ENCODE measurements at places on chromosomes 13 and 19. TPM values are rescaled to one million over a fixed set of nuclear protein-coding genes. Genes with fewer than 3 reads are reported as not detected.

- peaks cover 31% of the 10 kb centered on the region for H3K36me3 ChIP-seq
- H3K27ac ChIP-seq = no peak overlapping the region
- peaks cover 15% of the 10 kb centered on the region for H3K4me1 ChIP-seq
- H3K27me3 ChIP-seq = peaks cover 5% of the 10 kb centered on the region
Observed at GRCh38 chr19:57563547-57563946, 3.9 kb upstream of the ZNF550 start.

- no peaks in the 10 kb centered on the region for H3K4me1 ChIP-seq
- H3K36me3 ChIP-seq = no peaks in the 10 kb centered on the region
- DNase-seq = no peak
- no peak overlapping the region for H3K27ac ChIP-seq
Observed at GRCh38 chr13:75417012-75417384, 65.0 kb downstream of the TBC1D4 start.

GRCh38 chr13:109468123-109468522 lies 318.3 kb downstream of the IRS2 start:
- DNase-seq = no peak
- no peak overlapping the region for H3K27ac ChIP-seq
- H3K4me3 ChIP-seq = no peak overlapping the region
- no peaks in the 10 kb centered on the region for H3K36me3 ChIP-seq

Gene CACNG6
- total RNA-seq = not detected

DNA sequence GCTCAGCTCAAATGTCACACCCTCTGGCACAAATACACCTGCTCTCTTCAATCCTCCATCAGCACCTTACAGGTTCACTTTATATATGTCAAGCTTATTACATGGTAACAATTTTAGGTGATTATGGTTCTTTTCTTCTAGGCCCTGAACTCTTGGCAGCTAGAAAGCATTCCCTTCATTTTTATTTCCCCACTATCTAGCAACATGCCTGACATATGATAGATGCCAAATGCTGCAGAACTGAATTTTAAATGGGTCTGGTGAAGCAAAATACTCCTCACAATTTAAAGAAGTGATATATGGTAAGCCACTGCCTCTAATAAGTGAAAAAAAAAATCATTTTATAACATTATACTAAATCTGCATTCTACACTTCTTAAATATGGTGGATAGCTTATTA lies 95.2 kb downstream of the USP12 start:
- H3K27me3 ChIP-seq = no peaks in the 10 kb centered on the region
- peaks cover 55% of the 10 kb centered on the region for H3K36me3 ChIP-seq
- H3K27ac ChIP-seq = no peak overlapping the region
- DNase-seq = no peak

DNA sequence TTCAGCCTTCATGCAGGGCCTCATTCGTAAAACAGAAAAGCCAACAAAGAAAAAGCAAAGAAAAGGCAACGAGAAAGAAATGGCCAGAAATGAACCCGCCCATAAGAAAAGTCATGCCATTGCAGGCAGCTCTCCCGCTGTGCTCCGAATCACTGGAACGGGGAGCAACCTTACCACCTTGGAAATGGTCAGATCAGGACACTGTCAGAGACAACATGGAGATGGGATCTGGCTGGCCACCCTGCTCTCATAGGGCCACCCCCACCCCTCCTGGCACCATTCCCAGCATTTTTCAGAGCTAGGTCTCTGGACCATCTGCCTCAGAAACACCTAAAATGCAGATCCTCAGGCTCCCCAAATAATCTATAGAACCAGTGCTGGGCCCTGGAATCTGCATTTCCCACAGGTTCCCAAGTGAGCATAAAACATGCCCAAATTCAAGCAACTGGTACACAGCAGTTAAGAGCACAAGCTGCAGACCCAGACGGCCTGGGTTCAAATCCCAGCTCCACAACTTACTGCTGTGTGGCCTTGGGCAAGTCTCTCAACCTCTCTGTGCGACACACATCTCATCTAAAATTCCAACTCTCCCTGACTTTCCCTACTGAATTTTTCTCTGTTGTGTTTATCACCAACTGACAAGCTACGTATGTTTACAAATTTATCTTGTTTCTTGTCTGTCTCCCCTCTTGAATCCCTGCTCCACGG lies 151.6 kb downstream of the IER2 start:
- H3K27me3 ChIP-seq = peaks cover 46% of the 10 kb centered on the region
- no peaks in the 10 kb centered on the region for H3K4me1 ChIP-seq
- no peak for DNase-seq
- H3K27ac ChIP-seq = no peak overlapping the region
- H3K4me3 ChIP-seq = no peak overlapping the region
- no peaks in the 10 kb centered on the region for H3K36me3 ChIP-seq

GRCh38 chr13:82654861-82655855 lies 1227.1 kb downstream of the SLITRK1 start:
- H3K27me3 ChIP-seq = no peaks in the 10 kb centered on the region
- no peaks in the 10 kb centered on the region for H3K4me1 ChIP-seq
- H3K36me3 ChIP-seq = no peaks in the 10 kb centered on the region
- no peak for DNase-seq

GRCh38 chr13:39509616-39510315 lies 93.2 kb downstream of the LHFPL6 start:
- no peak overlapping the region for H3K4me3 ChIP-seq
- H3K27ac ChIP-seq = no peak overlapping the region
- H3K36me3 ChIP-seq = no peaks in the 10 kb centered on the region
- no peak for DNase-seq
- H3K4me1 ChIP-seq = no peaks in the 10 kb centered on the region
- peaks cover 14% of the 10 kb centered on the region for H3K27me3 ChIP-seq

DNA sequence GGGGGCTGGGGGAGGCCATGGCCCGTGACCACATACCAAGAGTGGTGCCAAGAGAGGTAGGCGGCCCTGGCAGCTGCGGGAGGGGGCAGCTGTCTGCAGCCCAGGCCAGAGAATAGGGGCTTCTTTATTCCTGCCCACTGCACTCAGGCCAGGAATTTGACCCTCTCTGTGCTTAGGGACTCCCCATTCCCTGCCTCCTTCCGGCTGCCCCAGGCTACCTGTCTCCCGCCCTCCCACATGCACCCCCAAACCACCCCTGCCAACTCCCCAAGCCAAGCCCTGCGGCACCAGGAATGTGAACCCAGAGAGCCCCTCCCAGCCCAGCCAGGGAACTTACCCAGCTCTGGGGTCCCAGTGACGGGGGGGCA lies 687 bp downstream of the PLEKHA4 start:
- no peak overlapping the region for H3K27ac ChIP-seq
- H3K36me3 ChIP-seq = peaks cover 5% of the 10 kb centered on the region
- H3K4me3 ChIP-seq = no peak overlapping the region
- DNase-seq = no peak
- peaks cover 13% of the 10 kb centered on the region for H3K4me1 ChIP-seq
- H3K27me3 ChIP-seq = no peaks in the 10 kb centered on the region

Gene PPP2R1A
- total RNA-seq = 222 TPM

Gene ADGRE3
- not detected for total RNA-seq

- no peak for DNase-seq
- H3K27ac ChIP-seq = no peak overlapping the region
- H3K4me3 ChIP-seq = no peak overlapping the region
- no peaks in the 10 kb centered on the region for H3K4me1 ChIP-seq
Observed at GRCh38 chr13:80131204-80131603, 209.7 kb downstream of the SPRY2 start.

Gene SIGLECL1
- total RNA-seq = not detected

Gene PEPD
- total RNA-seq = 39.4 TPM

Gene TEKTIP1
- total RNA-seq = 1.2 TPM

DNA sequence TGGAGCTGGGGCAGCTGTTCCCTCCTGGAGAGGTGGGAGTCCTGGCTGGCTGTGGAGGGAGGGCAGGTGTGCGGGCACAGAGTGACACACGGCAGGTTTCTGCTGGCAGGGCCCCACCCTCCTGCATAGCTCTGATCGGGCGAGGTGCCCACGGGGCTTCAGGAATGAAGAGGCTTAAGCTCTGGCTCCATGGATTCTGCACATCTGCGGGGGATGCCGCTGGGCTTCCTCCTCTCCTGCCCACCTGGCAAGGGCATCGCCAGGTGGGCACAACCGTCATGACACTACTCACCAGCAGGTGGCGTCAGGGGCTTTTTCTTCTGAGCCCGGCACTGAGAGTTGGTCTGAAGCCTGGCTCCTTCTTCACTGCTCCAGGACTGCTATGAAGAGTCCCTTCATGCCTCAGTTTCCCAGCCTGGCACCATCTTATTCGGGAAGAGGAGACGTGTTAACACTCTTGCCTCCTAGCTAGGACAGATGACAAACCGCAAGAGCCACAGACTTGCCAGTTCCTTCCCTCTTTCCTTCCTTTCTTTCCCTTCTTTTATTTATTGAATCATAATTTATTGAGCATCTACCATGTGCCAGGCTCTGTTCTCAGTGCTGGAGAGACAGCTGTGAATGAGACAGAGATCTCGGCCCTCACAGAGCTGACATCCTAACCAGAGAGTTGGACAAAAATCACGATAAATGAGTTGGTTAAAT lies 15.2 kb upstream of the PAK4 start:
- H3K27me3 ChIP-seq = peaks cover 10% of the 10 kb centered on the region
- no peak overlapping the region for H3K4me3 ChIP-seq
- H3K27ac ChIP-seq = no peak overlapping the region
- peak; percentile 69 for DNase-seq
- no peaks in the 10 kb centered on the region for H3K36me3 ChIP-seq

DNA sequence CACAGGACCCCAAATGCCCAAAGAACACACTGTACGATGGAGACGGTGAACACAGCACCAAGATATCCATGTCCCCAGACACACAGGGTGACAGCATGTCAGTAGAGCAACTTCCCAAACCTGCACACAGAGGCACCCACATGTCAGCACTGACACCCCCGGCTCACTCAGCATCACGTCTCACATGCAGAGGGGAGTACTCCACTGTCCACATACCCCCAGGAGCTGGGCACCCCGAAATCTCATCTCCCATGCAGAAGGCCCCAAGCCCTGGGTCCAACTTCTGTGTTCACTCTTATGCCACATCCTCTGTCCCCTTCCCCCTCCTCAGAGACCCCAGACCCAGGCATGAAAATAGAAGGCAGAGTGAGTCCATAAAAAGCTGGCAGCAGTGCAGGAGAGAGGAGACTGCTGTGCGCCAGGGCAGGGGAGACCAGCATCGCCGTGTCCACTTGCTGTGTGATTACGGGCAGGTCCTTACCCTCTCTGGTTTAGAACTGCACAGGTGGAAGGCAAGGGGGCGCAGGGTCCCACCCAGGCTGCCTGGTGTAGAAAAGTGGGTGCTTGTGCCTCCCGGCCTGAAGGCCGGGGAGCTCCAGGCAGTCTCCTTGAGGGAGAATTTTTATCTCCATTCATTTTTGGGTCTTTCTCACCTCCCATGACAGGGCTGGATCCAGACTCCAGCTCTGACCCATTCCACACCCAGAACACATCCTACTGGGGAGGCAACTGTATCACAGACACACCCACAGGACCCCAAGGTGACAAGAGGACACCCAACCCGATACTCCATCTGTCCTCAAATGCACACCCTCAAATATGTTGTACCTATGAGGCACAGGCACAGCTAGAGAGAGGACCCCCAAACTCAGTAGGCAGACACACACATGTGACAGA lies 17.0 kb downstream of the ERFL start:
- DNase-seq = no peak
- H3K4me3 ChIP-seq = no peak overlapping the region
- no peak overlapping the region for H3K27ac ChIP-seq
- H3K36me3 ChIP-seq = peaks cover 4% of the 10 kb centered on the region

GRCh38 chr19:43407416-43408005 lies 7.2 kb upstream of the TEX101 start:
- no peak overlapping the region for H3K4me3 ChIP-seq
- no peaks in the 10 kb centered on the region for H3K36me3 ChIP-seq
- H3K27ac ChIP-seq = no peak overlapping the region
- no peaks in the 10 kb centered on the region for H3K4me1 ChIP-seq

Gene TMEM255B
- total RNA-seq = 1.2 TPM

- no peak overlapping the region for H3K4me3 ChIP-seq
- no peaks in the 10 kb centered on the region for H3K27me3 ChIP-seq
- no peak overlapping the region for H3K27ac ChIP-seq
- H3K4me1 ChIP-seq = no peaks in the 10 kb centered on the region
Observed at GRCh38 chr13:72120632-72121031, 253.6 kb upstream of the DACH1 start.

Gene KLK4
- not detected for total RNA-seq

GRCh38 chr19:49710372-49710951 lies 19.5 kb downstream of the CPT1C start:
- H3K27ac ChIP-seq = no peak overlapping the region
- no peaks in the 10 kb centered on the region for H3K4me1 ChIP-seq
- no peak for DNase-seq
- H3K36me3 ChIP-seq = no peaks in the 10 kb centered on the region

GRCh38 chr19:18596752-18597157 lies 8.2 kb downstream of the REX1BD start:
- no peak overlapping the region for H3K27ac ChIP-seq
- no peaks in the 10 kb centered on the region for H3K36me3 ChIP-seq
- H3K4me1 ChIP-seq = peaks cover 18% of the 10 kb centered on the region
- peaks cover 37% of the 10 kb centered on the region for H3K27me3 ChIP-seq
- DNase-seq = no peak

- no peak for DNase-seq
- H3K4me1 ChIP-seq = no peaks in the 10 kb centered on the region
- H3K4me3 ChIP-seq = no peak overlapping the region
- no peak overlapping the region for H3K27ac ChIP-seq
Observed at GRCh38 chr13:44422755-44423643, 49.4 kb downstream of the SERP2 start.

Measured in activated naive CD8-positive, alpha-beta T cell treated with anti-CD3 and anti-CD28 coated beads for 36 hours (primary cell).